Stimulated activated CD4-positive, alpha-beta T cell treated with anti-CD3 and anti-CD28 coated beads, Interleukin-15, amount 100 ng/mL, for 1 hour (primary cell): ENCODE measurements at places on chromosomes 4 and X.

- DNase-seq: no peak
These were observed 141.8 kb downstream of the TSPAN5 start for GRCh38 chr4:98516441-98517217.

DNA sequence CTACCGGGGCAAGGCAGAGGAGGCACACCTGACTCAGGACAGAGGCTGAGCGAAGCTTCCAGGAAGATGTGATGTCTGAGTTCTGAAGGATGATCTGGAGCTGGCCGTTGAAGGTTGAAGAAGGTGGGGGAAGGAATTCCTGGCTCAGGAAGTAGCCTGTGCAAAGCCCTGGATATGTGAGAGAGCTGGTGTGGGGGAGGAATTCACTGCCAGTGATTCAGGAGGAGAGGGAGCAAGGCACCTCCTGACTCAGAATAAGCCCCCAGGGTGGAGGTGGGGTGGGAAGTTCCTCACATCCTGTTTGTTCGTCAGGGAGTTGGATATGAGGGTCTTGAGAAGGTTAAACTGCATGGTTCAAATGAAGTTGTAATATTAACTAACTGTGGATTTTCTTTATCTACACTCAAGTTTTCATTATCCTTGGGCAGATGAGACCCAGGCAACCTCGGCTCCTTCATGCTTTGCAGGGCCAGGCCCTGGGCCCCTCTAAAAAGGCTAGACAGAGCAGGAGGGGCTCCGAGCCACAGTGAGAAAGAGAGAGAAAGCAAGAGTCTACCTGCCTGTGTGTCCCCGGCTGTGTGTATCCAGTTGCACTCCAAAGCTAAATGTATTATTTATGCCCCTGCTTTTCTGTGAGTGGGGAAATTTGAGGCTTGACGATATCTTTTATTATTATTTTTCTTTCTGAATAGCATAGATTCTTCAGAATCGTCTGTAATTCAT, 7.1 kb downstream of the NHSL2 start:
- DNase-seq: no peak

- DNase-seq: no peak
These were observed 70.5 kb downstream of the GRIA2 start for GRCh38 chr4:157291071-157291470.

GRCh38 chrX:2501559-2502102, 855 bp upstream of the DHRSX start:
- no peak for DNase-seq

- no peak for DNase-seq
These were observed 51.8 kb upstream of the ENPEP start for GRCh38 chr4:110424144-110424543.

GRCh38 chr4:61445374-61446063, 245.4 kb downstream of the ADGRL3 start:
- DNase-seq: no peak

- no peak for DNase-seq
These were observed 155.3 kb upstream of the EDNRA start for GRCh38 chr4:147325571-147325981.

- DNase-seq: no peak
These were observed 141.5 kb downstream of the GLRA2 start for GRCh38 chrX:14670819-14671218.

GRCh38 chr4:11765849-11766453, 337.3 kb upstream of the HS3ST1 start:
- DNase-seq: no peak

DNA sequence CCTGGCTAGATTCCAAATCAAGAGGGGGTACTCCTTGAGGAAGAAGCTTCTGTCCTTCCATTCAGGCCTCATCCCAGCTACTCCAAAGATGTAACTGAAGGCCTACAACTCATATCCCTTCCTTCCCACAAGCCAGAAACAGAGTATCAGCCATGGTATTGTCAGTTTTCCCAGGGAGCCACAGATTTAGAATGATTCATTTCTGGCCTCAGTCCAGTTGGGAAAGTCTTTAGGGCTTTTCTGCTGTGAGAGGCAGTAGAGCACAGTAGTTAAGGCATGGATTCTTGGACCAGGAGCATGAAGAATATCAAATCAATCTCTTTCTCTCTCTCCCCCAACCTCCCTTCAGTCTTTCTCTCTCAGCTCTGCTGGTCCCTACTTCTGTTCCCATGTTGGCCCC, 505.0 kb downstream of the BCOR start:
- DNase-seq: no peak
